ENCODE measurements at places on chromosomes 7 and 10.

DNA sequence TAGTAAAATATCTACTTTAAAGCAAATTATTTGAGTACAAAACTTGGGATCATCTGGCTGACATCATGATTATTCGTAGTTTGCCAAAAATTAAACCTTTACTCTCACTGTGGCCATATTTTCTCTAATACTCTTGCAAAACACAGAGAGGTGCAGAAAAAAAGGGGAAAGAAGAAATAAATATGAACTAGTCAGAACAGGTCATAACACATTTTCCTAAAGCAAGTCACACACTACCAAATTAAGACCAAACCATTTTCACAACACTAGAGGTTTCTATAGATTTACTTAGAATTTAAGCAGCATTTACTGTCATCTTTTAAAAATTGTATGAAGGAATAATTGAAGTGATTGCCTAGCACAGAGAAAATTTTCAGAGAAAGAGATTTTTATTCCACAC, 726.1 kb downstream of the SORCS1 start:
- no peak for DNase-seq

- no peak for DNase-seq
Measured at GRCh38 chr7:79084423-79084822, 369.0 kb downstream of the MAGI2 start.

DNA sequence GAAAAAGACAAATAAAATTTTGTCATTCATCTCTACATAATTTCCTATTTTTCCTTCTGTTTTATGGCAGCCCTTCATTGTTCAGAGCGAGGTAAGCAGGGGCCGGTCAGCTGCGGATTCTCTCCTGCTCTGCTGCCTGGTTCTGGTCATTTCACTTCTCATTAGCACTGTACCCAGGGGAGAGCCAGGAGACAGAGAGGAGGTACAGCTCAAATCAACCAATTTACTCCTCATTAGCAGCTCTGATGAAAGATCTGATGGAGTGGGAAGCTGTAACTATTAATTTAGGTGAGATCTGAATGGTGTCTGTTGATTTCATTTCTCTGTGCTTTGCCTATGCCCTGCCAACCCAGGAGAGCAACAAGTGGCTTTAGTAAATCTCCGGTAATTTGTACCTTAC, 241.5 kb upstream of the PFKP start:
- DNase-seq: no peak

- DNase-seq: no peak
Measured at GRCh38 chr10:93968540-93968945, 25.2 kb upstream of the PLCE1 start.

GRCh38 chr7:47795631-47796030, 152.6 kb downstream of the PKD1L1 start:
- DNase-seq: no peak

All from small intestine (tissue), 16 donors.